ENCODE measurements at places on chromosomes 11 and 22.

- DNase-seq, result no peak
These were observed 61.1 kb downstream of the SPECC1L start for GRCh38 chr22:24331468-24332440.

DNA sequence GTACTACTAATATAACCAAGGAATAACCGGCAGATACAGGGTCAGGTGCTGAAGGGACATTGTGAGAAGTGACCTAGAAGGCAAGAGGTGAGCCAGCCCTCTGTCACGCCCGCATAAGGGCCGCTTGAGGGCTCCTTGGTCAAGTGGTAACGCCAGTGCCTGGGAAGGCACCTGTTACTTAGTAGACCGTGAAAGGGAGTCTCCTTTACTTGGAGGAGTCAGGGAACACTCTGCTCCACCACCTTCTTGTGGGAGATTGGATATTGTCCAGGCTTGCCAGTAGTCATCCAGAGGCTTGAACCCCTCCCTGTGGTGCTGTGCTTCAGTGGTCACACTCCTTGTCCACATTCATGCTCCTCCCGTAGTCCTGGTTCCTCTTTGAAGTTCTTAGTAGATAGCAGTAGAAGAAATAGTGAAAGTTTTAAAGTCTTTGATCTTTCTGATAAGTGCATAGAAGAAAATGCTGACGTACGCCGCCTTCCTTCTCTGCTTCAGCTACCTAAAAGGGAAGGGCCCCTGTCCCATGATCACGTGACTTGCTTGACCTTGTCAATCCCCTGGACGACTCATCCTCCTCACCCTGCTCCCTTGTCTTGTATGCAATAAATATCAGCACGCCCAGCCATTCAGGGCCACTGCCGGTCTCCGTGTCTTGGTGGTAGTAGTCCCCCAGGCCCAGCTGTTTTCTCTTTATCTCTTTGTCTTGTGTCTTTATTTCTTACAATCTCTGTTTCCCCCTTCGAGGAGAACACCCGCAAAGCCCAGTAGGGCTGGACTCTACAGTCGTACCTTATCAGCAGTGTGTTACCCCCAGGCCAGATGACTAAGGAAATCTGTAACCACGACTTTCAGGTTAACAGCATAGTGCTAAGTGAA is 6.1 kb downstream of the NUP50 start:
- no peak for DNase-seq

- no peak for DNase-seq
These were observed 505 bp downstream of the FAM227A start for GRCh38 chr22:38655519-38656255.

DNA sequence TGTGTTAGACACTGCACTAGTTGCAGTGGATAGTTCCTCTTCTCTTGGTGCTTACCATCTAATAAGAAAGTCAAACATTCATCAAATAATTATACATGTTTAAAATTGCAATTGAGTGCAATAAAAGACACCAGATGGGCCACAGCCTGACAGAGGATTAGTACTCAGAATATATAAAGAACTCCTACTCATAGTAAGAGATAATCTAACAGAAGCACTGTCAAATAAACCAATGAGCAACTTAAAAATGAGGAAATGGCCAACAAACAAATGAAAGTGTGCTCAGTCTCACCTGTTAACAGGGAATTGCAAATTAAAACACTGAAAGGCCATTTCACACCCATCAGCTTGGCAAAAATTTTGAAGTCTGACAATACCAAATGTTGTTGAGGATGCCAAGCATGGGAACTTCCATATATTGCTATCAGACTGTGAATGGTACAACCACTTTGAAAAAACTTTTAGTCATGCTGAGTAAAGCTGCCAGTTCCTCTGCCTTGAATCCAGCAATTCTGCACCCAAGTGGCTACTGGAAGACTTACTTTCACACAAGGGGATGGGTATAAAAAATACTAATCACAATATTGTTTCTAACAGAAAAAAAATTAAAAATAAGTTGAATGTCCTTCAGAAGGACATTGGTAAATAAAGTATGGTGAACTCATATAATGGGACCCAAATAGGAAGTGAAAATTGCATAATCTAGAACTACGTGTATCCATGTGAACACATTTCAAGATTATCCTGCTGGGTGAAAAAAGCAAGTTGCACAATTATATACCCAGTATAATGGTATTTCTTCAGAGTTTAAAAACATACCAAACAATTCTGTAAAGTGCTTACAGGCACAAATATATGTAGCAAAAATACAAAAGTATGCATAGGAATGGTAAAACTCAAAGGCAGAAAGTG is 41.4 kb upstream of the CREB3L1 start:
- DNase-seq, result no peak

GRCh38 chr22:50318356-50318697 is 8.5 kb downstream of the DENND6B start:
- no peak for DNase-seq

GRCh38 chr22:29637181-29637580 is 33.7 kb downstream of the NF2 start:
- DNase-seq, result no peak

- no peak for DNase-seq
These were observed 1250.5 kb downstream of the BRD1 start for GRCh38 chr22:48577014-48577690.

- no peak for DNase-seq
These were observed at the start of gene SSH3 for GRCh38 chr11:67303132-67303834. SSH3 (plus strand) TSS chr11:67303530; CDS start chr11:67303626, 96 bp downstream.

- no peak for DNase-seq
These were observed 661.3 kb upstream of the B3GAT1 start for GRCh38 chr11:135073381-135073780.

- no peak for DNase-seq
These were observed 60.8 kb upstream of the CCDC179 start for GRCh38 chr11:22920939-22921565.
